ENCODE measurements at places on chromosomes 1 and 21.

DNA sequence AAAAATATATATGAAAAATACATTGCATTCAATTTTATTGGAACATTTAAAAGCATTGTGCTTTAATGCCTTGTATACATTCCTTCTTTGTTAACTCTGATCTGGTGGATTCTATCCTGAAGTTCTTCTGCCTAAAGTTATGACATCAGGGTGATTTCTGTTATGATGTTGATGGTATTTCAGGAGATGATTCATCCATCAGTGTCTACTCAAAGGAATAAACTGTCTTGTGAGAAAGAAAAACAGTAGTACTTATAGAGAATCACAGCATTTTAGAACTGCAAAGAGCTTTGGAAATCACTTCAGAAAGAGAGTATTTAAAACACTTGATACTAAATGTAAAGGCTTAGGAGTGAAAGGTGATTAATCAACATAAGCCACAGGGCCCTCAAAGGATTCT, 155.7 kb downstream of the PTPRC start:
- DNase-seq, result no peak

DNA sequence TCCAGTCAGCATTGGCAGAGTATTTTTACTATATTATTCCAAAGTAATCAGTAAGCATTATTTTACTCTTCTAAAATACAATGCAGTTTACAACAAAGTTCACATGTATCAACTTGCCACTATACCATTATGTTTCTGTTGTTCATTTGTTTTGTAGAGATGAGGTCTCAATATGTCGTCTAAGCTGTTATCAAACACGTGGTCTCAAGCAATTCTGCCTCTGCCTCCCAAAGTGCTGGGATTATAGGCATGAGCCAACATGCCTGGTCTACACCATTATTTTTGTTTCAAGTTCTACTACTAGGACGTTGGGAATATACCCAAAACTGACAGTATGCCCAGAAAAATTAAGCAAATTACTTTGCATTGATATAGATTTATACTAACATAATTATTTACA, 19.8 kb downstream of the FAF1 start:
- no peak for DNase-seq

- no peak for DNase-seq
These were observed 25.9 kb downstream of the TMEM51 start for GRCh38 chr1:15179485-15179883.

DNA sequence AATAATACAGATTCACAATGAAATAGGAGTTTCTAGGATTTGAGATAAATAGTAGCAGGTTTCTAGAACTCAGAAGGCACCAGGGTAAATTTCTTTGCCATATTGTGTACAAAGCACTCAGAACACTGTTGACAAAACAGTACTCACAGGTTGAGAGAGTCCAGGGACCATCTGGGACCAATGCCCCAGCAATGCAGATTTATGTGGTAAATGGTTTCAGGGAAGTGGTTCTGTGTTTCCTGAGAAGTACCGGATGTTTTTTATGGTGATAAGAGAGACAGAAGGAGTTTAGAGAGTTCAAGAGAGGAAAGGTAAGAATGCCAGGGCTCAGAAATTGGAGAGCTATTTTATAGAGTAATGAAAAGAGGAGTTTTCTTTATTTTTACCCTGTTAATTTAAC, 29.6 kb upstream of the DIPK1A start:
- DNase-seq, result no peak

- no peak for DNase-seq
These were observed 31.6 kb downstream of the HOOK1 start for GRCh38 chr1:59846209-59846894.

DNA sequence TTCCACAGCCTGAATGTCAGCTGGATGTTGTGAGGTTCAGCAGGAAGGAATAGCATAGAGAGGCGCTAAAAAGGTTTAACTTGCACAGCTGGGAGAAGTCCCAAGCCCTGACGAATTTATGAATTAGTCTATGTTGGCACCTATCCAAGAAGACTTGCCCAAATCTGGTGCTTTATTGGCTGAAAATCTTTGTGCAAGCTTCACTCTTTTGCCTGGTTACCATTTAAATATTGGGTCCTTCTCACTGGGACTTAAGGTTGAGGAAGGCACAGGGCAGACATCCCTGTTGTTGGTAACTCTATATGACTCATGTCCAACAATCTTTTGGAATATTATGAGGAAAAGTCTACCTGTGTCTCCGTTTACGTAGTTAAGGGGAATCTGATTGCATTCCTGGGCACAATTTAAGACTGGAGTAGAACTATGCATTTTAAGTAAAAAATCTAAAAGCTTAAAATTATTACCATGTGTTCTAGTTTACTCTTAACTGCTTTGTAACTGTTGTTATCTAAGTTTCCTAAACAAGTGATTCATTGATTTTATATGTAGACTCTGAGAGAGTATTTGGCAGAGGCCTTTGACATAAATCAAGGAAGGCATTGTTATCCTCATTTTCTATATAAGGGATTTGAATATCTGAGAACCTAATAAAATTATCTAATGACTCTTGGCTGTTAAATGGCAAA, 181.7 kb upstream of the DPYD start:
- no peak for DNase-seq

- no peak for DNase-seq
These were observed 94.5 kb upstream of the SLC5A9 start for GRCh38 chr1:48127735-48128685.

- no peak for DNase-seq
These were observed 544.9 kb downstream of the KCNT2 start for GRCh38 chr1:196063294-196063693.

GRCh38 chr1:236808005-236808404, 12.9 kb downstream of the MTR start:
- DNase-seq, result no peak

- DNase-seq, result no peak
These were observed 76.0 kb upstream of the C1orf174 start for GRCh38 chr1:3975903-3976630.

GRCh38 chr1:67371681-67372080, 58.5 kb downstream of the SERBP1 start:
- no peak for DNase-seq

DNA sequence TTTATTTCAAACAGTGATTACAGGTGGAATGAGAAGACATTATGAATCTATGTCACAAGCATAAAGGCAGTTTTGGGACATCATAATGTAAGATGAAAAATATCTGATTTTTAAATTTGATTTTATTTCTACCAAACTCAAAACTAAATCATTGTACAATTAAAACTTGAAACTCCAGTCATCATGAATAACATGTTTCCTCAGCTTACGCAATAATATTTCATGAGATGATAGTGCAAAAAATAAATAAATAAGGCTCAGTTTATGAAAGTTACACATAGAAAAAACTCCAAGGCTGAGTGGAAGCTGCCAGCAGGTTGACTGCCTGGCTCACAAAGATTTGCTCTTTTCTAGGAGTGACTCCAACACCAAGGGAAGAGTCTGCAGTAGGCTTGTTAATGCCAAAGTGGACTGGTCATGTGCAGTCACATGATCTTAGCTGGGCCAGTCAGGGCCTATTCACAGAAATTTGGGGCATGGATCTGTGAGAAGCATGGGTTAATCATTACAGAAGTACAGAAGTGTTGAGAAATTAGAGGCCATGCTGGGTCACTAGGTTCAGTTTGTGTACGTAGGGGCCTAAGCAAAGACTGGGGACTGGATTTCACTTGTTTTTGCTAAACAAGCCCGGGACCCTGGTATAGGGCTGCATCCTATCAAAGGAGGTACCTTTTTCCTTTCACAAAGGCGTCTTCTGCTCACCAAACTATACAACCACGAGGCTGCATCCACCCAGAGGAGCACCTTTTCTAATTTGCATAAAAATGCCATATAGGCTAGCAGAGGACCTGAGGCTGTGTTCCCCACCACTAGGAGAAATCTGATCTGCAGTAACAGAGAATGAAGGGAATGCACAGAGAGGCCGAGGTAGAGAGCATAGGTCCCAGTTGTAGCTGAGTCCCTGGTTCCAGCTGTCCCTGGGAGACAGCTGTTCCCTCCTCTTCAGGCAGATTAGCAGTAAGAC, 4.9 kb upstream of the ABCA4 start:
- DNase-seq, result no peak

DNA sequence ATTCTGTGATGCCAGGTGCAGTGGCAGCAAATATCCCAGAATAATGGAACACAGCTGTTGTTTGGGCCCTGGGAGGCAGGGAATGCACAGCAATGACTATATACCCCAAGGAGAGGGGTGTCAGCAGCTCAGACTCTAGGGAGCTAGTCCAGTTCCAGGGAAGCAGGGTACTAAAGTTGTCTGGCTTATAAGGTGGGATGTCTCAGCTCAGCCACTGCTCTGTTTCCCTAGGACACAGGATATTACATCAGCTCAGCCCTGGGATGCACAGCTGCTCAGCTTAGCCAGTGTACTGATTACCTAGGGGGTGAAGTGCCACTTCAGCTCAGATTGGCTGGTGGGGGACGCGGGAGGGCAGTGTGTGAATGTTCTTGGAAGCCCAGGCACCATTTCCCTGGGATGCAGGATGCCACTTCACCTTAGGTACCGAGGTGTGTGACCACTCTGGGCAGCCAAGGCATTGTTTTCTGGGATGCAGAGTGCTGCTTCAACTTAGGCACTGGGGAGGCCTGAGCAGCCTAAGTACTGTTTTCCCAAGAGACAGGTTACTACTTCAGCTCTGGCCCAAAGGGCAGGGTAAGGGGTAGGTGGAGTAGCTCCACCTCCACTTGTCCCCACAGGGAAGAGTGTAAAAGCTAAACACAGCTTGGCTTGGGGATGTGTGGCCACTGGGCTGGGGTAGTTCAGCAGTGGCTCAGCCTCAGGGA, 59.4 kb downstream of the DIPK1A start:
- DNase-seq, result no peak

DNA sequence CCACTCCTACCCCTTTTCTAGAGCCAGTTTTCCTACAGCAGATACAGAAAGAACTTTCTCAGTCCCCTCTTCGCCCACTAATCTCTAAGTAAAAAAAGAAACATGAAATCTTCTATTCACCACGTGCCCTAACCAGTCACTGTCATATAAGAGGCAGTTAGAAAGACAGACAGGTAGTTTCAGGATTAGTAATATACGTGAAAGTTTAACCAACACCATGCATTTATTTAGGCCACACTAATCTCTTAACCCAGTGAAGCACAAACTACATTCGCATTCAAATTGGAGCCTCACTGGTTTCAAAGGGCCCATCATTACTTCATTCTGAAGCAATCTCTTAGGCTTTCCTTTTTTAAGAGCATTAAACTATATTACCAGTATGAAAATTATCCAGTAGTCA, 10.1 kb downstream of the GPATCH2 start:
- DNase-seq, result no peak

DNA sequence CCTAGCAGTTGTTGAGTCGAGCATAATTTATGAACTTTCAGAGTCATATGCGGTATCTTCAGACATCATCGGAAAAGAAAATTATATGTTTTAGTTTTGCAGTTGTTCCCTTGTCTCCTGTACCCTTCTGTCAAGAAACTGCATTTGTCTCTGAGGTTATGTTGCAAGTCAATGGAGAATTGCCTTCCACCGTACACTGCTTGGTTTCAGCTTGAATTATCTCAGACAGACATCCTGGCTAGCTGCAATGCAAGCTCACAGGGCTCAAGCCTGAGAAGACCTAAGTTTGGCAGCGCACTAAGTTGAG, 156.0 kb downstream of the NFIA start:
- DNase-seq, result no peak

GRCh38 chr1:9910076-9910422, at the start of gene CTNNBIP1:
Gene CTNNBIP1 (minus strand): TSS chr1:9910269. CDS start chr1:9872064, 38,205 bp downstream.
- DNase-seq, result no peak

- no peak for DNase-seq
These were observed 19.9 kb downstream of the SAMSN1 start for GRCh38 chr21:14526199-14526598.
